Endodermal cell (in vitro differentiated cells): ENCODE measurements at places on chromosomes 6 and 20. TPM values are rescaled to one million over a fixed set of nuclear protein-coding genes. Genes with fewer than 3 reads are reported as not detected.

- peak; percentile 77 for DNase-seq
Observed at GRCh38 chr6:159151266-159151855, 17.8 kb upstream of the FNDC1 start.

DNA sequence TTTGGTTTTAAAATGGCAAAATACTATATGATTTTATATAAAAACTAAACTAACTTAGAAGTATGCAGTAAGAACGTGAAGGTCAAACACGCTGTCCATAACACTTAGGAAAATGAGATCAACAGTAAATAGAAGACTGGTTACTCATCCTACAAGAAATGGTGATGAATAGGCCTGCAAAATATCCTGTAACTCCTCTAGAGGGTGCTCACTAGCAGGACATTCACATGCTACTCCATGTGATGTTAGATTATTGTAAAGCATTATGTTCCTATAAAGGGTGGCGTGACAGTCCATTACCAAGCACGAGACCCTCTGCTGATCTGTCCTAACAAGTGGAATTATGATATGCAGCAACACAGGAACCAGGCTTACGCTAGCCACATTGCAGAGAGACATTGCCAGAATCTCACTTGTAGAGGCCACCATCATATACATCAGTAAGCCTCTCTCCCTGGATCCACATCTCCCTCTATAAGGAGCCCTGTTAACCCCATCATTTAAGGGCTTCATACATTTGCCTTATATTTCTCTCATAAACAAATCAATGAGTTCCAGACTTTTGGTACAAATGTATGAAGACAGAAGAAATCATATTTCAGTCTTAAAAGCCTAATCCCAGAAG is 18.0 kb upstream of the DEFB129 start:
- DNase-seq = no peak

ABHD16B gene
- total RNA-seq = not detected in 3 replicates

DNA sequence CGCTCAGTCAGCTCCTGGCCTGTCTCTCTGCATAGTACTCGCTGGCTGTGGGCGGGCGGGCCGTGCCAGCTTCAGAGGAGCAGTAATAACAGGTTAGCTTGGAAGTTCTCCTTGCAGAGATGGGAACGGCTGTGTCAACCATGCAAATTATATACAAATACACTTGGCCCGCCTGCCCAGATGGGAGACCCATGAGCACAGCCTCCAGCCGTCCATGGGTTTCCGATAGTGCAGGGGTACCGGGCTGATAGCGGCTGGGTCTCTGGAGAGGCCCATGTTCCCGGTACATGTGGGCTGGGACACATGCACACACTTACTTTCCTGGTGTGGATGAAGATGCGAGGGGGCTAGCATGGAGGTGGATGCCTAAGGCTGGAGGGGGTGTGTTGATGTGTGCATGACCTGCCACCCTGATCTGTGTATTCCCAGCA is 12.8 kb upstream of the ZNF831 start:
- DNase-seq = no peak

GRCh38 chr6:71533939-71534379 is 245.3 kb downstream of the OGFRL1 start:
- DNase-seq = no peak

ITCH gene
- 72.4 and 84.4 TPM in 2 replicates for total RNA-seq

DNA sequence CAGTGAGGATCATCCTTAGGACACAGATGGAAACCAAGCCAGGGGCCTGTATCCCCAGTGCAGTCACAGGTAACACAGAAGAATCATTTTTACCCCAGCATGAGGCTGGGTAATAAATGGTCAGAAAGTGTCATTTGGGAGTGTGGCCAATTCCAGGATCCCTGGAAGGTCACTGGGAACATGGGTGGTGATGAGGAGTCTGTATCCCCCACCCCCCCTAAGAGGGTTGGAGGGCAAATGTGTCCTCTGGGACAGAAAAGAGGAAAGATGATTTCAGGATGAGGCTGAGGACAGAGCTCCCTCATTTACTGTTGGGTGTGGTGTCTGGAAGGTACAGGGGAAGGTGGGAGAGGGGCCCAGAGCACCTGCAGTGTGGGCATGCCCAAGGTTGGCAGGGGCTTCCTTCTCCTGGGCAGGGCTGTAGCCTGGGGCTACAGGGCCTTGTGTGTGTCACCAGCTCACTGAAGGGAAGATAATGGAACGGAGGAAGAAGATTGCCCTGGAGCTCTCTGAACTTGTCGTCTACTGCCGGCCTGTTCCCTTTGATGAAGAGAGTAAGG is 34.5 kb downstream of the PLCG1 start:
- DNase-seq = peak; percentile 35

- no peak for DNase-seq
Observed at GRCh38 chr6:109095835-109096084, 453 bp downstream of the CEP57L1 start.

DNA sequence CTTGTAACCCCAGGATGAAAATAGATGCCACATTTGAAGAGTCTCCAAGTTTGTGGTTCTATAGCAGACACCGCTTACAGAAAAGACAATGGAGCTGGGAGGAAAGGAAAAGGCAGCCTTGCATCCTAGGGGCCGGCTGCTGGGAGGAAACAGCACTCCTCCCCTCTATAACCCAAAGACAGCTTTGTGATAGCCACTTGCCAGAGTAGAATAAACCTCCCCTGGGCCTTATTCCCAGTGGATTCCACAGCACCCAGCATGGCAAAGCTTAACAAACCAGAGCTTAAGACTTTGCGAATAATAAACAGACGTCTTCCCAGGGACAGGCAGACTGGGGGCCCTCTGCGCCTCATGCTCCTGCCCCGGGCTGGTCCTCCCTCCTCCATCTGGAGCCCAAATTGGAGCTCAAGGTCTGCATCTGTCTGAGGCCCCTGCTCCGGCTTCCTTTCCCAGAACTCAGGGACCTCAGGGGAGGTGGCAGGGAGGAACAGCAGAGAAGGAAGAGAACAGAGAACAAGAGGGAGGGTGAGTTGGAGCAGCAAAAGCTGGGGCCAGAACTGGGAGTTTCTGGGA is 8.8 kb upstream of the TAF8 start:
- DNase-seq = no peak

DNA sequence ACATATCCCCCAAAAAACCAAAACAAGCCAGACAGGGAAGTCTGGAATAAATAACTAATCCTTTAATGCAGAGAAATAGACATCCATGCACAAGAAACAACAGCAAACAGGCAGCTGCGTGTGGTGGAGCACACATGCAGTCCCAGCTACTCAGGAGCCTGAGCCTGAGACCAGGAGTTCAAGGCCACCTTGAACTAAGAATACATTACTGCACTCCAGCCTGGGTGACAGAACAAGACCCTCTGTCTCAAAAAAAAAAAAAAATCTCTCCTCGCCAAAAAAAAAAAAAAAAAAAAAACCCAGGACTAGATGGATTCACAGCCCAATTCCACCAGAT is 48.2 kb upstream of the SRSF6 start:
- no peak for DNase-seq

DNA sequence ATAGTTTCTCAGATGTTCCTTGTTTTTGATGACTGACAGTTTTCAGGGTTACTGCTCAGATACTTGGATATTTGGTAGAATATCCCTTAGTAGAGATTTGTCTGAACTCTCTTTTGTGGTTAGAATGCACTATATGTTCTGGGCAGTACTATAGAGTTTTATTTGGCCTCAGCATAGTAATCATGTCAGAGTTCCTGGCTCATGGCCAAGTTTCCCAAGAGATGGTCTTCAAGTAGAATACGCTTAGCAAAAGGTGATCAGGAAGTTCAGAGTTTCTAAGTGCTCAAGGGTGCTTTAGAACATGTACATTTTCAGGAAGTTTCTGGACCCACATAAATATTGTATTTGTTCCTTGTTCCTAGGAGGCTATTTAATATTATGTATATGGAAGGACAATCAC is 1209.7 kb upstream of the GJE1 start:
- no peak for DNase-seq

- no peak for DNase-seq
Observed at GRCh38 chr6:14200047-14200446, 82.5 kb downstream of the CD83 start.
